ENCODE measurements at places on chromosomes 2 and 18.

DNA sequence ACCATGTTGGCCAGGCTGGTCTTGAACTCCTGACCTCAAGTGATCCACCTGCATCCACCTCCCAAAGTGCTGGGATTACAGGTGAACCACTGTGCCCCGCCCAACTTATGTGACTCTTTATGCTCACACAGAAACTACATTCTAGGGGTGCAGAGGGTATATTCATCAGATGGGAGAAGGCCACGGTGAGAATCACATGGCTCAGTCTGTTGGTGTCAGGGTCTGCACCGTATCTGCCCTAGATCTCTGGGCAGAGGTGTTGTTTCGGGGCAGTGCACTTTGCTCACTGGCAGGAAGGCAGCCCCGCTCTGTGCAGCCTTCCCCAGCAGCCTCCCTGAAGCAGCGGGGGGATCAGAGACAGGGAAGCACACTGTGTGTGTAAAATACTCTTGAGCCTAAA lies 76.4 kb downstream of the SH3RF3 start:
- no peak for DNase-seq

GRCh38 chr2:191276792-191277465 lies 31.7 kb downstream of the MYO1B start:
- no peak for DNase-seq

DNA sequence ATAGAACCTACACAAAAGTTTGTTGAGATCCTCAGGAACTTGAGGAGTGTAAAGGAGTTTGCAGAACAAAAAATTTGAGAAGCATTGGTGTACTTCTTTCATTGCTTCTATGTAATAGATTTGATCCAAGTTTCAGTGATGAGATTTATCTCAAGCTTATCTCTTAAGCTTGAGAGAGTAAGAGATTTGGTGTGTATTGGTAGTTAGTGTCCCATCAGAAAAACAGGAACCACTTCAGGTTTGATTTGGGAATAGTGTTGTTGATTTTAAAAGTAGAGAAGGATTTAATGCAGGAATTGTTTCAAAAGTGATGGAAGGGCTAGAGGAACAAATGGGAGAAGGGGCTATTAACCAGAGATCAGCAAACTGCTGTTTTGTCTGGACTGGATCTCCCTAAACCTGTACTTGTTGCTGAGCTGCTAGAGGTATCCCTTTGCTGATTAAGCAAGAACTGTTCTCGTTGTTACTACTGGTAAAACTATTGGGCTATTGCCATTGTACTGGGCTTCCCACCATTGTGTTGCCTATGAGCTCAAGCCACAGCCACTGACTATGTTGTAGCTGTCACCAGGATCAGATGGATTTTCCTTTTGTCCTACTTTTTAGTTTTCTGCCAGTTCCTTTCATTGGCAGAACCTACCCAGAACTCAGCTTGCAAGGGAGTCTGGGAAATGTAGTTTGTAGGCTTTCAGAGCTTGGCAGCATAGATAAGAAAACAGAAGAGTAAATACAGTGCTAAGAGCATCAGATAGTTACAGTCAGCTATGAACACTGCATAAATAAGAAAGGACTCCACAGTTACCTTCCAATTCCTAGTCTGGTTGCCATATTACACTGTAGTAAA lies 39.3 kb downstream of the RAB10 start:
- DNase-seq: no peak

GRCh38 chr18:63808125-63808524 lies 32.9 kb downstream of the SERPINB7 start:
- no peak for DNase-seq

DNA sequence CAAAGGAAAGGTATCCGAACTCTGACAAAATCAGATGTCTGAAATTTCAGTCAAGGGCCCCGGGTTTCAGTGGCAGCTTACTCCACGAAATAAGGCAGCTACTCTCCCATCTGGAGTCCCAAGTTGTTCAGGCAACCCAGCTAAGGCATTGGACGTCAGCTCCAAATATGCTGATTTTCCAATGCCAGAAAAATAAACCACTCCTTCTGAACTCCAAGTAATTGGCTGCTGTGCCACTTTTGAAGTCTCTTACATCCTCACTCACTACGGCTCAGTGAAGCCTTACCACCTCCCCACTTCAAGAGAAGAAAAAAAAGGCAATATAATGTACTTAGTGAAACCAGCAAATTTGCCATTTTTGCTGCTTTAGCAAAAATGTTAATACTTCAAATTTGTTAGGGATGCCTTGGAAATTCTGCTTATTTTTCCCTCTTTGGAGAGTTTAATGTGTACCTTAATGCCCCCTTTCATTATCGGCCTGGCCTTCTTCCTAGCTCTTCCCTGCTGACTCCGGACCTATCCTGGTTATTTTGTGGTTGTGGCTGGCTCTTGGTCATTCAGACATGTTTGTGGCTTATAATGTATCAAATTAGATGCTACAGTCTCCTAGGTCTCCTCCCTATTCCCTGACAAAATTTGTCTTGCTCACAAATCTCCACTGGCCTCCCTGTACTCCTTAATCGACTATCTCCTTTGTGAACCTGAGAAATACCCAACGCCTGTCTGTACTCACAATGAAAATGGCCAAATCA lies 589.2 kb upstream of the ZEB2 start:
- no peak for DNase-seq

- DNase-seq: no peak
These were observed 138.7 kb downstream of the TTC32 start for GRCh38 chr2:19762959-19763605.

- DNase-seq: no peak
These were observed 218.1 kb downstream of the SP3 start for GRCh38 chr2:173747035-173747434.

All from stimulated activated CD8-positive, alpha-beta memory T cell treated with anti-CD3 and anti-CD28 coated beads, Interleukin-4, amount 100 ng/mL, for 1 hour (primary cell).